Keratinocyte (primary cell): ENCODE measurements at places on chromosomes 2 and 18.

DNA sequence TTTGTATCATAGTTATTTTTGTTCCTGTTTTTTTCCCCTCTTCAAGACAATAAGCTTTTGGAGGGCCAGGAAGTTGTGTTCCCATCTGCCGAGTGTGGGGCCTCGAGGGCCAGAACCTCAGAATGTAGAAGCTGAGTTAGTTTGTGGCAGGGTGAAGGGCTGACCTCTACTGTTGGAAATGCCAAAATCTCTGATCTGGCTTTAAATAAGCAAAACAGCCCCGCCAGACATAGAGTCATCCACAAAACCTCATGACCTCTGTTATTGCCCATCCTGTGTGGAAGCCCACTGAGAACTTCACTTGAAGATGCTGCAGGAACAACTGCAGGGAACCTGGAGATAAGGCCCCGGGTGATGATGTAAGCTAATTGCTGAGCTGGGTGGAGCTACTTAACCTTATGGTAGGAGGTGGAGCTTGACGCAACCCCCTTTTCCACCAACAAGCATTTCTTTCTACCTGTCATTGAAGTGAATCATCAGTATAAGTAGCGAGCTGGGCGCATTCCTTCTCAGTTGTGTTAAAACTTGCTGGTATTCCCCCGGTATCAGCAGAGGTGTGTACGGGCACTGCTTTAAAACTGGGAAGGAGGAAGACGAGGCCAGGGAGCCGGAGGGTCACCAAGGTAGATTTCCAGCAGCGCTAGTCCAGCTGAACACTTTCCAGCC lies 177.2 kb downstream of the NEDD4L start:
- DNase-seq, result peak; percentile 94

- no peak for DNase-seq
Measured at GRCh38 chr18:25881149-25881548, 209.3 kb downstream of the SS18 start.

DNA sequence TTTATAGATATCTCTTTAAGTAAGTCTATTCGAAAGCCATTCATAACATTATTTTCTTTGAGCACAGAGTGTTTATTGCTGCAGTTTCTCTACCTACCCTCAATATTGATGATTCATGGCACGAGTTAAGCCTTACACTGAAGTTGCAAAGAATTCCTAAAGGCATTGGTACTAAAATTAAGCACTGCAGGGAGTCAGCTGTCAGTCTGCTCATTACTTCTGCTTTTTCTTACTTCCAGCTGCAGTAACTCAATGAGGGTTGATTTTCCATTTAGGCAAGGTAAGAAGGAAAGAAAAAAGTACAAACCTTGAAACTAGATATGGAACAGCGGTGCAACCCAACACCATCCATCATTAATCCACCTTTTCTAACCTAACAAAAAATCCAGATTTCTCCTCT lies 65.2 kb downstream of the RNF152 start:
- no peak for DNase-seq

- peak; percentile 2 for DNase-seq
Measured at GRCh38 chr2:127932199-127932876, 46.6 kb upstream of the AMMECR1L start.

GRCh38 chr2:158239271-158239670 lies 137.6 kb downstream of the UPP2 start:
- no peak for DNase-seq

GRCh38 chr2:216557820-216558219 lies 59.2 kb downstream of the RPL37A start:
- no peak for DNase-seq

DNA sequence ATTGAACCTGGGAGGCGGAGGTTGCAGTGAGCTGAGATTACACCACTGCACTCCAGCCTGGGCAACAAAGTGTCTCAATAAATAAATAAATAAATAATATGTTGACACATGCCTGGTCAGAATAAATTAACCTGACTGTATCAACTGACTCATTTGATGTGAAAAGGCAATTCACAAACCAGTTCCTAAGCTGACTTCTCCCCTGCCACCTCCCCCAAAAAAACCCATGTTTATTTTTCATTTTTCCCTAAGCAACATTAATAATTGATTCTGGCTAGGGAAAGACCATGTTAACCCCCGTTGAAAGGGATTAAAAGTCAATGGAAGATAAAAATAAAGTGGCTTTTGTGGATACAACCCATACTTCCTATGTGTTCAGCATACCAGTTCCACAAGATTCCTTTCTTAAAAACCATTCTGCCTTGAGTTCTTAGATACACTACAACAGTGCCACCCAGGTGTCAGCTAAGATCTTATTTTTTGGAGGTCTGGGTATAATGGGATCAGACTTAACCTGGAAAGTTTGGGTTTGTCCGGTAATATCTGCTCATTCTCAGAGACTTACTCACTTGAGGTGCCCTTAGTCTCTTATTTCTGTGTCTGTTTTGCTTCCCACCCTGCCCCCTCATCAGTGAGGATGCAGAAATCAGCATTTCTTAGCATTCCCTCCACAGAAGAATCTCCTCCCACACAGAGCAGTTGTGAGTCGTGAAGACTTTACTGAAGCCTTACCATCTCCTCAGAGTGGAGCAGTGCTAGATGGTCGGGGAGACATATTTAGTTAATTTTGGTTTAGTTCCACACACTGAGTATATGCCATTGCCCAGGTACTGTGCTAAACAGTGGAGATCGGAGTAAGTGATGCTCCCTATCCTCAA lies 10.1 kb upstream of the MCFD2 start:
- DNase-seq, result no peak

GRCh38 chr2:7962161-7962560 lies 719.7 kb upstream of the ID2 start:
- no peak for DNase-seq

DNA sequence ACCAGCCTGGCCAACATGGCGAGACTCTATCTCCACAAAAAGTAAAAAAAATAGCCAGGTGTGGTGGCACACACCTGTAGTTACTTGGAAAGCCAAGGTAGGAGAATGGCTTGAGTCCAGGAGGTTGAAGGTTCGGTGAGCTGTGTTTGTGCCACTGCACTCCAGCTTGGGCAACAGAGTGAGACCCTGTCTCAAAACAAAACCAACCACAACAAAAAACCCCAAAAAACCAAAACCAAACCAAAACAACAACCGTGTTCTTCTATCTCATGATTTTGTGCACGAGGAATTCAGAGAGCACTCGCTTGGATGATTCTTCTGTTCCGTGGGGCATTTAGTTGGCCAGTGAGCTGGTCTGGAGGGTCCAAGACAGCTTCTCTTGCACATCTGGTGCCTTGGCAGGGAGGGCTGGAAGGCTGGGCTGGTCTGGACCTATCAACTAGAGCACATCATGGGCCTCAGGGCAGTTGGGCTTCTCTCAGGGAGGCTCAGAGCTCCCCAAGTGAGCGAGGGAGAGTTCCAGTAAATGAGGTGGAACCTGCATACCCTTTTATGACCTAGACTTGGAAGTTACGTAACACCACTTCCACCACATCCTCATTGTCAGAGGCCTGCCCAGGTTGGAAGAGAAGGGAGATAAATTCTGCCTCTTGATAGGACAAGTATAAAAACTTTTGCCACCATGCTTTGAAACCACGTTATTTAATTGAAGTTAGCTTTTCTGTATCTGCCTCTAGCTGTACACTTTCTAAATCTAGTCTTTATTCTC lies 25.2 kb downstream of the SIX2 start:
- DNase-seq, result no peak

GRCh38 chr2:1593371-1594122 lies 150.8 kb downstream of the PXDN start:
- no peak for DNase-seq

GRCh38 chr2:100409975-100410647 lies 7.4 kb downstream of the CHST10 start:
- no peak for DNase-seq

DNA sequence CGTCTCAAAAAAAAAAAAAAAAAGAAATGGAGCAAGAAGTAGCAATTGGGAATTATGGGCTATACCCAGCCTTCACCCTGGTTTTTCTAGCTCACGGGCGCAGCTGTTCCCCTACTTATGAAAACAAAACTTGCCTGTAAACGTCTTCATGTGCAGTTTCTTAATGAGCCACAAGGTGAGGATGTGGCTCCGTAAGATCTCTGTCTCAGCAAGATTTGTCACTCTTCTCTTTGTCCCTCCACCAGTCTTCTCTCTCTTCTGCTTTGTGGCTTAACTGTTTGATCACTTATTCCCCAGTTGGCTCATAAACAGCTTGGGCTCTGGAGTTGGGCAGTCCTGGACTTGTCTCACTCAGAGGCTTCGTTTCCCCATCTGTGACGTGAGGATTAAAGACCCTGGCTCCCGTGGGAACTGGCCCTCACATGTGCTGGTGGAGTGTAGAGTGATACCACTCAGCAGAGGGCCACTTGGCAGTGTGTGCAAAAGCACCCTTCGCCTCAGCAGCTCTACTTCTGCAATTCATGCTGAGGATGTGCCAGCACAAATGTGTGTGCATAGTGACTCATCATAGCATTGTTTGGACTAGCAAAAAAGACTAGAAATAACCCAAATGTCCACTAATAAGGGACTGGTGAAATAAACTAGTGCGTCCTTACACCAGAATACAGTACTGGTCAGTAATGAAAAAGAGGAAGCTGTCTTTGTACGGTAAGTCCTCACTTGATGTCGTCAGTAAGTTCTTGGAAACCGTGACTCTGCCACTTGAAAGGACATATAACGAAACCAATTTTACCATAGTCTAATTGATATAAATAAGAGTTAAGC lies 8.7 kb downstream of the CEP68 start:
- DNase-seq, result no peak
